ENCODE measurements at places on chromosomes 2 and 18.

- no peak for DNase-seq
Observed at GRCh38 chr2:34099377-34099776, 500.3 kb upstream of the FAM98A start.

- no peak for DNase-seq
Observed at GRCh38 chr2:44951714-44952113, 10.2 kb downstream of the SIX3 start.

DNA sequence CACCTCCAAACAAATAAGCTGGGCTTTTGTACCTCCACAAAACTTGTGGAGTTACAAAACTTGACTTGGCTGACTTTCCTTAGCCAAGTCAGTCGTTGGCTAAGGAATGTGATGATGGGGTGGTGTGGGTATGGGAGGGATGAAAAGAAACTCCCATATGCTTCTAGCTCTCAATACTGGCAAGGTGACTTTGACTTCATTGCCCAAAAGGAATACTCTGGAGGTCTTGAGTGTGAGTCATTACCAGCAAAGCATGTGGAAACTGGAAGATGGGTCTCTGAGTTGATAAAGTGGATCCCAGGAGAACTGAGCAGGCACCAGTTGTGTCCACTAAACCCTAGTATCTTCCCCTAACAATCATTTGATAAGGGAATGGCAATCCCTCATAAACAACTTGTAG, 226.7 kb downstream of the GULP1 start:
- DNase-seq, result no peak

GRCh38 chr18:46294318-46294717, 190.1 kb downstream of the HAUS1 start:
- no peak for DNase-seq

- no peak for DNase-seq
Observed at GRCh38 chr2:181459621-181460021, 2.4 kb downstream of the ITGA4 start.
